Activated CD4-positive, alpha-beta T cell treated with anti-CD3 and anti-CD28 coated beads for 36 hours (primary cell): ENCODE measurements at places on chromosomes 12 and 14. TPM values are rescaled to one million over a fixed set of nuclear protein-coding genes. Genes with fewer than 3 reads are reported as not detected.
A peak's percentile ranks its signal among the peaks of the same experiment; 100 is the strongest.

- DNase-seq: peak; percentile 77
Observed at GRCh38 chr14:39266871-39267607, 33.3 kb downstream of the MIA2 start.

DNA sequence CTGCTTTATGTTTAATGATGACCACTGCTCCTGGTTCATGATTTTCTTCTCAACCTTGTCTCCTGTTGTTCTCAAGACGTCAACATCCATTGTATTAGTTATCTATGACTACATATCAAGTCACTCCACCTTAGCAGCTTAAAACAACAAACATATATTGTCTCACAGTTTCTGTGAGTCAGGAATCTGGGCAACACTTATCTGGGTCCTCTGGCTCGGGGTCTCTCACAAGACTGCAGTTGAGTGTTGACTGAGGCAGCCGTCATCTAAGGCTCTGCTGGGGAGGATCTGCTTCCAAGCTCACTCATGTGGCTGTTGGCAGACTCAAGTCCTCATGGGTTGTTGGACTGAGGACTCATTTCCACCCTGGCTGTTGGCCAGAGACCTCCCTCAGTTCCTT, 27.3 kb upstream of the FRS2 start:
- no peak for DNase-seq

GRCh38 chr14:91946622-91947474, 646 bp downstream of the FBLN5 start:
- peak; percentile 16 for DNase-seq

The DDX55 gene
- total RNA-seq: 49.4 TPM
